Activated effector memory CD4-positive, alpha-beta T cell treated with anti-CD3 and anti-CD28 coated beads, Interleukin-2, amount 50 U/mL, for 16 hours (primary cell): ENCODE measurements at places on chromosomes 3 and 15.

DNA sequence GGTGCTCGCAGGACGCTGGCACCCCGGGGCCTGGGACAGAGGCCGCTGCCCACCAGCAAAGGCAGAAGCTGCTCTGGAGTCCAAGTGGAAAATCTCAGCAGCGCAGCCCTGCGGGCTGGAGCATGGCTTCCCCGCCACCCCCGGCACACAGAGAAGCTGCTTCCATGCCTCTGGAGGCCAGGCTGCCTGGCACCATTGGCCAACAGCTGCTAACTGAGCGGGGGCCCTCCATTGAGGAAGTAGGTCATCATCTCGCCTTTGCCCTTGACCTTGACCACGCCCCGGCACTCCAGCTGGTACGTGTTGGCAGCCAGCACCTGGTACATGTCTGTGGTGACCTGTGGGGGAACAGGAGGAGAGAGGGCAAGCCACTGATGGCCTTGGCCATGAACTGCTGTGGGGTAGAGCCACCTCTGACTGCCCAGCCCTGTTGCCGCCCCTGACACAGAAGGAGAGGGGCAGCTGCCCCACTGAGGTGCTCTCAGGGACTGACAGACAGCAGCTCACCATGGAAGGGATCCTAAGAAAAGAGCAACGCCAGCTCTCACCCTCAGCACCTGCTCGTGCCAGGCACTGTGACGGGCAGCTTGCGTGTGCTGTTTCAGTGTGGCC, 82.8 kb downstream of the SEC22A start:
- DNase-seq, result no peak

DNA sequence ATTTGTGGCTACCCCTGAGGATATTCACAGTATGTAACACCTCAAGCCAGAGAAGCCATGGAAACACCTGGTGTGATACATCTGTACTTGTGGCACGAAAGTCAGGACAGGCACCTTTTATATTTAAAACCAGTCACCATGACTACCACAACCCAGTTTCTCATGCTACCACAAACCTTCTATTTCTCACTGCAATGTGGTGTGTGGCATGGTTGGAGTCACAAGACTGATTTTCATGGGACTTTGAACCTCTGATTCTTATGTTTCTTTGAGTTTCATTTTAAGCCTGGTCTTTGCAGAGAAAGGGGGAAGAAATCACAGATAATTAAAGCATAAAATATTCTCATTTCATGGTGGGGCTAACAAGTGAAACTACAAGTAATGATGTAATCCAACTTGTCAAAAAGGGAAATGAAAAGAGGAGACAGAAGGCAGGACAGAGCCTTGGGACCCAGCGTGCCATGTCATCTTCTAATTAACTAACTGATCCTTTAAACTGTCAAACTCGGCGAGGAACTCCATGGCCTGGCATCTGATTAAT, 175.9 kb downstream of the PDZRN3 start:
- DNase-seq, result no peak

- no peak for DNase-seq
Observed at GRCh38 chr3:13717222-13717895, 162.5 kb downstream of the WNT7A start.

DNA sequence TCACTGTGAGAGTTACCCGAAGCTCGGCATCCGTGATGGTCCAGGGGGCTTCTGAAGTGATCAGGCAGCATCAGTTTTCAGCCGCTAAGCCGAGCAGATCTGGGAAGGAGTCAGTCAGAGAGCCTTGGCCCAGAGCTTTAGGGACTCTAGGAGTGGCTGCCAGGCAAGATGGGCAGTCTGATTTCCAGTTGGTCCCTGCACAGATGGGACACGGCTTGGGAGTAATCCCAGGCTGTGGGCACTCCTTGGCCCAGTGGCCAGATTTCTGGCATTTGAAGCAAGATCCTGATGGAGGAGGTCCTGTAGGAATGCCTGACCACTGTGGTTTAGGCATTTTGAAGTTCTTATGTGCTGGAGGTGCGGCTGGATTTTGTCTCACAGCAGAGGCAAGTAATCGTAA, 10.5 kb upstream of the IP6K2 start:
- no peak for DNase-seq

- no peak for DNase-seq
Observed at GRCh38 chr3:132001036-132001435, 33.8 kb downstream of the CPNE4 start.

DNA sequence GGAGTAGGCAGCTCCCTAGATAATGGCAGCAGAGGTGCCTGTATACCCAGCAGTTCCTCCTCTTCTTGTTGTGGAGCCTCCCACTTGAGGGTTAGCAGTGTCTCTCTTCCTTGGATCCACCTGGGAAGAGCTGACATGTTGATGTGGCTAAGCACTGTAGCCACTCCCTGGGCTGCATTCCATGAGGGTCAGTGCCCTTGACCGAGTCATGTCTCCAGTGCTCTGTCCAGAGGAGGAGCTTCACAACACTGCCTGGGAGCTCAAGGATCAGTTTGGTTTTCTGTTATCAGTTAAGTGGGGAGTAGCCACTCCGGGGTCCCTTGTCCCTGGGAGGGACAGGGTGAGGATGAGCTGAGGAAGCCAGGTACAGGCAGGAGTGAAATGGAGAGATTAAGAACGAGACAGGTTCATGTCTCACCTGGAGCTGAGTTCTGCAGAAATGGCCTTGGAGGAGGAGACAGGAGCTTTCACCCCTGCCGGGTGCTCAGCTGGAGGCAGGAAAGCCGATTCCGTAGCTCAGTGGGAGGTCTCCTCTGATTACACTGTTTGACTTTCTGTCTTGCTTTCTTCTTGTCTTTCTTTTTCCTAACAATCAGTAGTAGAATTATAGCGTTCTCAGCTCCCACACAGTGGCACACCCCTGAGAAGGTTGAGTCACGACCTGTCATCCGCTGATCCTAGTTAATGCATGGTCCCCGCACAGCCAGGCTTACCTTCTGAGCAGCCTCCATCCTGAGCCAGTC, 57.9 kb upstream of the SEC22A start:
- DNase-seq, result peak; percentile 54

- DNase-seq, result no peak
Observed at GRCh38 chr15:75599401-75599800, 20.3 kb upstream of the PTPN9 start.

DNA sequence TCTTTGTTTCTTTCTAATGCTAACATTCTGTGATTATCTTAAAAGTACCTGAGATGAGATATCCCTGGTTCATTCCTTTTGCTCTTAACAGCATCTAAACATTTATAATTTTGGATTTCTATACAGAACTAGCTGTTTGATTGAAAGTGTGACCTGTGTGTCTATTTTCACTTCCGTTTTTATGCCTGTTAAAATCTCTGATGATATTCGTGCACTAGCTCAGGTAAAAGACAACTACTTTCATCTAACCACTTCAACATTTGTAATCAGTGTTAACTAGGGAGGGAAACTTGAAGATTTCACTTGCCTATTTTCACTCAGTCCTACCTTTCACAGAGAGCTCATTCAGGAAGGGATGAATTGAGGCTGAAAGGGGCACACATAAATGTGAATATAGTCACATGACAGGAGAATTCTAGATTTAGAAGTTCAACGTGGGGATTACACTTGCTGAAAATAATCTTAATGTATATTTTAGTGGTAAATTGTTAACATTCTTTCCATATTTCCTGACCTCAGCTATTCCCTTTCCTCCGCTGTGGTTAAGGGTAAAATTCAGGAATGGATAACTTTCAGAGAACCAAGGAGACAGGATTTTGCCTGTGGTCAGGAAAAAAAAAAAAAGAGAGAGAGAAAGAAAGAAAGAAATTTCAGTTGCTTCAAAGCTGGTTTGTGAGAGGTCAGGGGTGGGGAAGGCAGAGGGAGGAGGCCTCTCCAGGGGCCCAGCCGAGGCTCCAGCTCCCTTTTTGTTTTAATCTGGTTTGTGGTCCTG, 159.8 kb upstream of the TSC22D2 start:
- no peak for DNase-seq

GRCh38 chr3:57163751-57164150, 1.4 kb downstream of the IL17RD start:
- no peak for DNase-seq
